Activated naive CD4-positive, alpha-beta T cell treated with anti-CD3 and anti-CD28 coated beads, Interleukin-2, amount 50 U/mL, for 16 hours (primary cell): ENCODE measurements at places on chromosomes 6 and 20.

DNA sequence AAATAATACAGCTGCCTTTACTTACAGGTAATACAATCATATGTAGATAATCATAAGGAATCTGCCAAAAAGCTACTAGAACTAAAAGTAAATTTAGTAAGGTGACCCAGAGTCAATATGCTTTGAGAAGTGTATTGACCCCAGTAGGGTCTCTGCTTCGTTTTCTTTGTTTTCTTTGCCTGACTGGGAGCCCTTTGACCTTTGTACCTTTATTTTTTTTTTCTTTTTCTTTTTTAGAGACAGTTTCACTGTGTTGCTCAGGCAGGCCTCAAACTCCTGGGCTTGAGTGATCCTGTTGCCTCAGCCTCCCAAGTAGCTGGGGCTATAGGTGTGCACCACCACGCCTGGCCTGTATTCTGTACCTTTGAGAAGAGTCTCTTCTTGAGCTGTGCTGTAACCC is 17.9 kb downstream of the RAB5IF start:
- DNase-seq, result no peak

GRCh38 chr6:33161354-33162331 is 30.6 kb downstream of the COL11A2 start:
- peak; percentile 82 for DNase-seq

DNA sequence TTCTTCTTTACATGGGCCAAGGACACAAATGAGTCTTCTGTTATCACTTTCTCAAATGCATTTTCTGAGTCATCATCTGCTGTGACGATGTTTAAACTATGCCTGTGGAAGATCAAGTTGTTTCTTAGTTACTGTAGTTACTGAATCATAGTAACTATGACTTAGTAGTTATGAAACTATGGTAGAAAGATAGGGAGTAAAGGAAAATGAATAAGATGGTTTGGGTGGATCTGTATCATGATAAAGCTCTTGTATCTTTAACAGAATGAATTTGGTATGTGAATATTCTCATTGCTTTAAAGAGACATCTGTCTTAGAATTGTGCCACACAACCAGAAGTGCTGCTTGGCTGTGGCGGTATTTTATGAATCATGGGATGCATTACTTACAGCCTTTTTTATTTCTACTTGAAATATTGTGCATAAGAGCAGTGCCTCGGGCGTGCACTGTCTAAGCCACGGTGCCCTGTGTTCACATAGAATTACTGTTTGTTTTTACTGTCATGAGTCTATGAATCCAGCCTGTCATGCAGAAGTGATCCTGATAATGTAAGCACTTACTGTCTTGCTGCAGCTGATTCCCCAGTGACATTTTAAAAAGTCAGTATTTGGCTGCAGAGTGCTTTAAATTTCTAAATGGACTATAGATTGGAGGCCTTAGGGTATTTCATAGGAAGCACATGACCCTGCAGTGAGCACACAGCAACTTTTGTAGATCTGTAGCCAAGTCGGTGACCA is 215.2 kb downstream of the TMEM242 start:
- no peak for DNase-seq

- DNase-seq, result no peak
These were observed 9.7 kb downstream of the GHRH start for GRCh38 chr20:37251825-37252477.

- no peak for DNase-seq
These were observed 203.9 kb upstream of the CST7 start for GRCh38 chr20:24745206-24745605.

DNA sequence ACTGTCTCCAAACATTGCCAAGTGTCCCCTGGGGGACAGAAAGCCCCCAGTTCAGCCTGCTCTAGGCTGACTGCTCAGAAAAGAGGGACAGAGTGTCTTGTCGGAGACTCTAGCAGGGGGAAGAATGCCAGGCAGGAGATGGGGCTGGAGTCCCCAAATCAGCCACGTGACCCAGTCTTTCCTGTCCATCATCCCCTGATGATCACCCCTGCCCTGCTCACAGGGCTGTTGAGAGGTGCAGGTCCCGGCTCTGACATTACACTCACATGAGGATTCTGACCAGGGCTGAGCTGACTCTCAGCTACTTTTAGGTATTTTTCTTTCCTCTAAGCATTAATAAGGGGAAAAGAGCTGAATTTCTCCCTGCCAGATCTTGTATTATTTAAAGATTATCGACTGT is 115.8 kb downstream of the SULF2 start:
- no peak for DNase-seq

- DNase-seq, result no peak
These were observed 753 bp downstream of the RSPH9 start for GRCh38 chr6:43645613-43645964.

GRCh38 chr20:37518606-37519507 is 2.2 kb upstream of the NNAT start:
- no peak for DNase-seq

DNA sequence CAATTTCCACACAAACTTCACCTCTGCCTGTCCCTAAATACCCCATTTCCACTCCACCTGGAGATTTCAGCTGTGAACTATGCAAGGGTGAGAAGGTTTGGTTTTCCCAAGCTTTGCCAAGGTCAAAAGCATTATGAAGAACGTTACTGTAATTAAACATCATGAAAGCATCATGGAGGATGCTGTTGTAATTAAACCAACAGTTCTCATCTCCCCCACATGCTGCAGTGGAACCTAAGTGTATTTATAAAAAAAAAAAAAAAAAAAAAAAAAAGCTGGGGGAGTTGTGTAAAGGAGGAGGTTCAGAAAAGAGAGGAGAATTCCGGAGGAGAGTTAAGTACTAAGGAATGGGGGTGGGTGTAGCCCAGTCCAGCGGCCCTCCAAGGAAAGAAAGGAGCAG is 474.9 kb upstream of the JARID2 start:
- no peak for DNase-seq

DNA sequence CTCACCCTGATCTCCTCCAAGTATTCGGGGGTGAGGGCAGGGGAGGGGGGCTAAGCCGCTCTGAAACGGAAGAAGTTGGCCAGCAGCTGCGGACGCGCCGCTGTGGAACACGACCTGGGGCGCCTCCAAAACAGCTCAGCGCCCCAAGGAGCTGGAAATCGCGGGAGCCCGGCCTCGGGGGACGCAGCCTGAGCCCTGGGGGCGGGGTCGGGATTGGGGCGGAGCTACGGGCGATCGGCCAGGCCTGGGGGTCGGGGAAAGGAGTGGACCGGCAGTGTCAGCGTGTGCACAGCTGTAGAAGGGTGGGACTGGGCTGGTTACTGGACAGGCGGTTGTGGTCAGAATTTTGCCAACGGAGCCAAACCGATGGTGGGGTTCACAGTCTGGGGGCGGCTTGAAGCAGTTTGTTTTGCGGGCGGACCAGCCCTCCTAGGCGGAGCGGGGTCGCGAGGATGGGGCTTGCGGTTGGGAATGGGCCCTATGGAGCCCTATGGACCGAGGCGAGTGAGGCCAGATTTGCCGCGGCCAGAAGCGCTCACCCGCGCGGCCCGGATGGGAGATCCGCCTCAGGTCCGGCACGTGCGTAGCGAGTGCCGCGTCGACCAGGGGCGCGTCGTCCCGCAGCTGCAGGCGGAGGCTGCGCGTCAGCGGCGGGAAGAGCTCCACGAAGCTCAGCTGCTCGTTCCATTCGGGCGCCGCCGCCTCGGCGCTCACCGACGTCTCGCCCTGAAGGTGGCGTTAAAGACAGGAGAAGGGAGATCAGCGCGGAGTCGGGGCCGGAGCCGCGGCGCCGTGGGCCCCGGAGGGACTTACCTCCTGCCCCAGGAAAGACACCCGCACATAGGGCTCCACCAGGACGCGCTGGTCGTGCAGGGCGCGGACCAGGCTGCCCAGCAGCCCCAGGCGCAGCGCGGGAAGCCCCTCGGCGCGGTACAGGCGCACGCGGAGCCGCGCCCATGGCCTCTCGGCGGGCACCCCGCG is 14.3 kb upstream of the SPAG4 start:
- peak; percentile 80 for DNase-seq

DNA sequence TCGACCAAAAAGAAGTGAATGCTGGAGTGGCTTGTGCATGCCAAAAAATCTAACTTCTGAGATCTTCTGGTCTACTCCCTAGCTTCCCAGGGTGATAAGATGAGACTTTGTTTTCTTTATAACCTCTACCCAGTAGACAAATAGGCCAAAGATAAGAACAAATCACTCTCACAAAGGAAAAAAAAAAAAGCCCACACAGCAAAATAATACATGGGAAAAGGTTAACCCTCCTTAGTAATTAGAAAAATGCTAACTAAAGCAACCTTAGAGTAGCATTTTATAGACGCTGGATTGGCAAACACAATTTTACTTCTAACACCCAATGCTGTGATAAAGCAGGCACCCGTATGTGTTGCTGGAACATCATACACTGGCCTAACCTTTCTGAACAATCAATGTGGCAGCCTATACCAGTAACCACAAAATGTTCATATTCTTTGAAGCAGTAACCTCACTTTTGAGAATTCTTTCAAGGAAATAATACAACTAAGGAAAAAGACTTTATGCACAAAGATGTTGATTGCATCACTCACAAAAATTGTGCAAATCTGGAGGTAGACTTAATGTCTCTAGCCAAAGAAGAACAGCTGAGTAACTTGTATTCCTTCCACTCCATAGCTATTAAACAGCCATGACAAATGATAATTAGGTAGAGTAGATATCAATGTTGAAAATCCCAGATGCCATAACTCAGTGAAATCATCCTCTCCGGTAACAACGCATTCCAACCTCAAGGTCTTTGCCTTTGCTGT is 116.3 kb upstream of the QKI start:
- DNase-seq, result no peak

- no peak for DNase-seq
These were observed 22.8 kb downstream of the PPIL6 start for GRCh38 chr6:109417646-109418045.

DNA sequence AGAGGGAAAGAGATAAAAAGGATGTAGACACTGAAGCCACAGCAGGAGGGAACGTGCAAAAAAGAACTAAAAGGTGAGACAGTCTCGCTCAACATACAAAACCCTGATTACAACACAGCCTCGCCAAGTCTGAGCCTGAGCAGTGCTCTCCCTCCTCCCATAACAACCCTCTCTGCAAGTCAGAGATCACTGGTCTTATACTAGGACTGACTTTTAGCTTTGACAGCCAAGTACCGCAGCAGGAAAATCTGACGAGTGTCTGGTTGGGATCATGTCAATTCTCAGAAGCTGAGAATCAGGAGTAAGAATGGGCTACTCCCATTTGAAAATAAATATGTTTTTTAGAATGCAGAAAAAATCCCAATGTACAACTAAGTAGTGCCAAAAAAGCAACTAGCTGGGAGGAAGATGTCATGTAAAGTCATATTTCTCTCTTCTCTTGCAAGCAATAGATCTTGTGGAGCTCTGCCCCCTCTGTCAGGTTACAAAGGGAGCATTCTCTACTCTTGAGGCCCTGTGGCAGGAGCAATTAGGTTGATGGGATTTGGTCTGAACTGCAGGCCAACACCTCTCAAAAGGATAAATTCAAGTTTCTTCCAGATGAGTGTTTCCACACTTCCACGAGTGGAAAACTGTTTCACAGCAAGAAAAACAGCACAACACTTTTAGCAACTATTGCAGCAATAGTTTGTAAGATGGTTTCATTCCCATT is 118.9 kb upstream of the COL21A1 start:
- DNase-seq, result no peak

- DNase-seq, result no peak
These were observed 45.7 kb upstream of the SNX9 start for GRCh38 chr6:157777344-157777743.

- no peak for DNase-seq
These were observed 75.4 kb downstream of the FILIP1 start for GRCh38 chr6:75418233-75418632.

GRCh38 chr6:84524636-84525035 is 239.8 kb downstream of the TBX18 start:
- DNase-seq, result no peak

DNA sequence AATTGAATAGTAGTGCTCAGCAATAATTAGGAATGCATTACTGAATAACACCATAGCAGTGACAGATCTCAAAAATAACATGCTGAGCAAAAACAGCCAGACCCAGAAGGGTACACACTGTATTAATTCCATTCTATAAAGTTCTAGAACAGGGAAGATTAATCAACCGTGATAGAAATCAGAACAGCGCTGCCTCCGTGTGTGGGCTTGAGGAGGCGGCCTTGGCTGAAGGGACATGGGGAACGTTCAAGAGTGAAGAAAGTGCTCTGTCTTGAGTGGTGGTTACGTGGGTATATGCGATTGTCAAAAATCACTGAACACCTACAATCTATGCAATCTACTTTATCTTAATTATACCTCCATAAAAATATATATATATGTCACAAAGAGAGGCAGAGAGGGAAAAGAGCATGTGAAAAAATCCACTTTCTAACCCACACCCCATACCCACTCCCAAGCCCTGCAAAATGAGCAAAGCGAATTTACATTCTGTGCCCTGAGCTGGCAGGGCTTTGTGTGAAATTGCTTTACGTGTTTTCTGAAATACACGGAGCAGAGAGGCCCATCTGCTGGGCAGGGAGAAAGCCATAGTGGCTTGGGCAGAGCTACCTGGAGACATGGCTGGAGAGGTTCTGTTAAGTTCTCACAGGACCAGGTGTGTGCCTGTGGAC is 74.4 kb downstream of the NFATC2 start:
- DNase-seq, result no peak

GRCh38 chr6:49384904-49385303 is 78.1 kb downstream of the MMUT start:
- DNase-seq, result no peak

DNA sequence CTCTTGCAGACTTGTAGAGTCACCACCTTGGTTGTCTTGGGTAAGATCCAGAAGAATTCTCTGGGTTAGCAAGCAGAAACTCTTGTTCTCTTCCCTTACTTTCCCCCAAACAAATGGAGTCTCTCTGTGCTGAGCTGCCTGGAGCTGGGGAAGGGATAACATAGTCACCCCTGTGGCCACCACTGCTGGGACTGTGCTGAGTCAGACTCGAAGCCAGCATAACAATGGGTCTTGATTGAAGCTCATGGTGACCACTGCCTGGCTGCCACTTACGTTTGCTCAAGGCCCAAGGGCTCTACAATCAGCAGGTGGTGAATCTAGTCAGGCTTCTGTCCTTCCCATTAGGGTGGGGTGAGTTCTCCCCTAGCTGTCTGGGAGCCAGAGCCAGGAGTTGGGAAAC is 15.4 kb upstream of the ERVFRD-1 start:
- no peak for DNase-seq

GRCh38 chr6:160239929-160240690 is 18.5 kb downstream of the SLC22A2 start:
- no peak for DNase-seq

DNA sequence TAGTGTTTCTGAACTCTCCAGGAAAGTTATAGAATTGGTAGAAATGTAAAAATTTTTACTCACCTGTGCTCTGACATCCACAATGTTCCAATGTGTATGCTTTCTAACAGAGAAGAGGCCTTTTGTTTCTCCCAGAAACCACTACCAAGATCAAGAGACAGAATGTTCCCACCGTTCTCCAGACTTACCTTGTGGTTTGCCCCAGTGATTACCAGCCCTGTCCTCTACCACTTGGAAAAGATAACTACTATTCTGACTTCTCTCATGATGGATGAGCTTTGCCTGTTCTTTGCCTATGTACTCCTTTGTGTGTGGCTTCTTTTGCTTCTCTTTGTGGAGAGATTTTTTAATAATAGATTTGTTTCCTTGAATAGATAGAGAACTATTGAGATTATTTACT is 173.0 kb upstream of the SCGN start:
- no peak for DNase-seq
